ENCODE measurements at places on chromosomes 1 and 21.

DNA sequence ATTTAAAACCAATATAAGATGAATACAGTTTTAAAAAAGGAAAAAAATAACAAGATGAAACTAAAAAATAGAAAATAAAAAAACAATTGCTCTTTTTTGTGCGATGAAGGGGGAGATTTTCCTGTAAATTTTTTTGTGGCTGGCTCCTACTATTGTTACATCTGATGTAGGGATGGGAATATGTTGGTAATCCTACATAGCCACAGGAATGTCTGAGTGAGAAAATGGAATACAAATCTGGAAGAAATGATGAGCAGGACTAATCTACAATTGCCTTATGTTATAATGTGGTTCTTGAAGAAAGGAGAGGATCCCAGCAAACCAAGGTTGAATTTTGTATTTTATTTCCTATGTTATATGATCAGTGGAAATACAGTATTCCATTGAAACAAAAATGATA lies 40.9 kb downstream of the ATP6V1G3 start:
- DNase-seq = no peak

DNA sequence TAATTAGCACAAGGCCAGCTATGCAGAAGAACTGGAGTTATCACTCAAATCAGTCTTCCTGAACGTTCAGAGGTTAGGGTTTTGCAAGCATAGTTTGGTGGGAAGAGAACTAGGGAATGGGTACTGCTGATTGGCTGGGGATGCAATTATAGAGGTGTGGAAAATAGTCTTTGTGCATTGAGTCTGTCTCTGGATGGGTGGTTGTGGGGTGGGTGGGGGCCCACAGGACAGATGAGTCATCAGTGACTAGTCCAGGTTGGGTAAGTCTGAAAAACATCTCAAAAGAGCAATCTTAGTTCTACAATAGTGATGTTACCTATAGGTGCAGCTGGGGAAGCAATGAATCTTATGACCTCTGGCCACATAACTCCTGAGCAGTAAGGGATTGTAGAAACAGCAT lies 89.7 kb upstream of the HMCN1 start:
- no peak for DNase-seq

GRCh38 chr1:153633161-153633753 lies 609 bp upstream of the CHTOP start:
- DNase-seq = no peak

DNA sequence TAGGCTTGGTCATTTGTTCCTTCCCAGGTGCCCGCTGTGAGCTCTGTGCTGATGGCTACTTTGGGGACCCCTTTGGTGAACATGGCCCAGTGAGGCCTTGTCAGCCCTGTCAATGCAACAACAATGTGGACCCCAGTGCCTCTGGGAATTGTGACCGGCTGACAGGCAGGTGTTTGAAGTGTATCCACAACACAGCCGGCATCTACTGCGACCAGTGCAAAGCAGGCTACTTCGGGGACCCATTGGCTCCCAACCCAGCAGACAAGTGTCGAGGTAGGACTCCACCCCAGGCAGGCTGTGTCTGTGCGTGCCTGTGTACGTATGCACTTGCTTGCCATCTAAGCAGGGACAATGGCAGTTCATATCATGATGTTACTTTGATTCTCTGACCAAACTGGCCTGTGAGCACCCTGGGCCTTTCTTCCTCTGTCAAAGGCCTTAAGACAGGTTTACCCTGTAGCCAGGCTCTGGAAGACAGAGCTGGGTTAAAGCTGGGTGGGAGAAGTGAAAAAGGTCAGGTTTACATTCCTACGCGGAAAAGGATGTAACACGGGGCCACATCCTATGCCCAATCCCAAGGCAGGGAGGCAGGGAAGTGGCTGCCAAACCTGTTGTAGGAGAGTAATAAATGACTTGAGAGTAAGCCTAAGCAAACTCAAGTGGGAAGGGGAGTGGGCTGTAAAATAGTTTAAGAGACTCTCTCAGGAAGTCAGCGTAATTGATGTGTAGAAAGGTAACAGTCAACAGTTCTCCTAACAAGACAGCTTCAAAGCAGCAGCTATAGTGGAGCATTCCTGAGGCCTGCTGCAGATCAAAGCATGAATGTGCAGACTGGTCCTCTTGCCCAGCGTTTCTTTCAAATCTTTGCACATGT lies 42.5 kb downstream of the LAMC2 start:
- no peak for DNase-seq

DNA sequence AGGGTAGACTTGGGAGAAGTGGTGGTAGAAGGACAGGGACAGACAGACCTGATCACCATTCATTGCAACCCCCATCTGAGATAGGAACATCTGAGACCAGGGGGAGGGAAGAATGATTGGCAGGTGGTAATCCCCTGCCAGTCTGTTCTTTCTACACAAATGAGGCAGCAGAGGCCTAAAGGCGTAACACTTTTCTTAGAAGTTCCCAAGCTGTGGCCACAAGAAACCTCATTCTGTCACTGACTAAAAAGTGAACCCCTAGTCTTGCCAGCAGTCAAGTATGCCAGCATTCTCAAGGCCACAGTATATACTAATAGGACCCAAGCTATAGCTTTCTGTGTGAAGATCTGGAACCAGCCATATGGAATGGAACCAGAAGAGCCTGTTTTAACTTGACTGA lies 638.0 kb downstream of the KCNT2 start:
- DNase-seq = no peak

- DNase-seq = no peak
Observed at GRCh38 chr1:112099979-112100378, 110.5 kb upstream of the KCND3 start.
